ENCODE measurements at places on chromosomes 3 and 15.

DNA sequence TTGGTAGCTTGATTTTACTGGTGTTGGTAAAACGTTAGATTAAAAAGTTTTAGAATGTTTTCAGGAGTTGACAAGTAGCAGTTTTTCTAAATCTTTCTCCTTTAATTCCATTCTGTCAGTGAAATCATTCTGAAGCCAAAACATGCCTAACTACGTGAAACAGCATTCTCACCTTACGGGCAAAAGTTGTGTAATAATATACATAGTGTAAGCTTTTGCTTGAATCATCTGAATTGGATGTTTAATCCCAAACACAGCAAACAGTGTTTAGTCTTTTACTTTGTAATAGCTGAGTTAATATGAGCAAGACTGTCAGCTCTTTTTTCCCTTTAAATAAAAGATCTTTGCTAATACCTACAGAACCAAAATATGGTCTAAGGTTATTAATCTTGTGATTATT, 100.6 kb downstream of the CYP19A1 start:
- DNase-seq: no peak

GRCh38 chr3:143217283-143217682, 97.7 kb downstream of the CHST2 start:
- DNase-seq: no peak

DNA sequence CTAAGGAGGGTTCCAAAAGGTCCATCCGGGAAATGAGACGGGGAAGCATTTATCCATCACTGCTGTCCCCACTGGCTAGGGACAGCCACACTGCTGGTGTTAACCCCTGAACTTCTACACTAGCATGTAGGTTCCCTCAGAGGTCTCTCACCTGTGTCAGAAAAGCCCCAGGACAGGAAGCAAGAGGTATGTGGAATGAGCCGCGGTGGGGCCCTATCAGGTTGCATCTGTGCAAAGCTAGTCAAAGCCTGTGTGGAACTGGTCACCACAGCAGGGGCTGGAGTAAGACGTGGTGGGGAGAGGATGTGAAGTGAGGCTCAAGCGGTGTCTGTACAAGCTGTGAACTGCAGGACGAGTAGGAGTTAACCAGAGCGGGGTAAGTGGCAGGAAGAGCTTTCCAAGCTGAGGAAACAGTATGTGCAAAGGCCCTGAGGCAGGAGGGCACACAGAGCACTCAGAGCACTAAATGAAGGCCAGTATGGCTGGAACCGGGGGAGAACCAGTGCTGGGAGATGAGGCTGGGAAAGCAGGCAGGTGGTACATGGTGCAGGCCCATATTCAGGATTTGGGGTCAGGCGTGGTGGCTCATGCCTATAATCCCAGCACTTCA, 57.8 kb downstream of the MEGF11 start:
- DNase-seq: no peak

GRCh38 chr3:154783061-154783460, 297.1 kb upstream of the MME start:
- no peak for DNase-seq

DNA sequence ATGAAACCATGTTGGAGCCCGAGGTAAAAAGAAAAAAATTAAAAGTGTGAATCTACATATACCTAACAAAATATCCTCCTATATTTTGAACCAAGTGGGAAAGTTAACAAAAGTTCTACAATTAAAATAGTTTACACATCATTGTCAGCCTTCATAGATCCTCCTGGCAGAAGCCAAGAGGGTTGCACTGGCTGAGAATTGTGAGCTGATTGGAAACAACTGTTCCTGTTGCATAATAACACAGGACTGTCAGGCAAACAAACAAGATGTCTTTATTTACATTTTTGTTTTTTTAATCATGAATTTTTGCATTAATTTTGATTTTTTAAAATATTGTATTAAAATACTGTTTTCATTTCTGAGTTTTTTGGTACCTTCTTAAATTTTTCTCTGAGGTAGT, 215.2 kb upstream of the MME start:
- DNase-seq: no peak

GRCh38 chr3:100352296-100353231, 18.0 kb downstream of the NIT2 start:
- no peak for DNase-seq

GRCh38 chr3:113268311-113268710, 57.0 kb downstream of the BOC start:
- DNase-seq: no peak

- DNase-seq: no peak
Measured at GRCh38 chr15:95948411-95948810, 382.1 kb upstream of the NR2F2 start.

DNA sequence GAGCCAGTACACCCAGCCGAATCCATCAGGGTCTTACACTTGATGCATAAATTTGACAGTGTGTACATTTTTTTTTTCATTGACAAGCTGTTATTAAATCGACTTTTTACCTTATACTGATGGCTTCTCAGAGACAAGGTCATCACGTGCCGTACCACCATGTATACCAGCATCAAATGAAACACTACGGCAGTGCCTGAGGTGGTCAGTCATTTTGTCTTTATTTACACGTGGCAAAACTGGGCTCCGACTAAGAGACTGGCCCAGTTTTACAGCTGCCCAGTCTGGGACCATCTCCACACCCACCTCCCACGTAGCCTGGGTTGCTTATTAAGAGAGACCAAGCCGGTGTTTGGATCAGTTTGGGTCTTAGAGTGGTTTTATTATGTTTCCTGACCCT, 57.4 kb downstream of the TMEM266 start:
- DNase-seq: no peak

DNA sequence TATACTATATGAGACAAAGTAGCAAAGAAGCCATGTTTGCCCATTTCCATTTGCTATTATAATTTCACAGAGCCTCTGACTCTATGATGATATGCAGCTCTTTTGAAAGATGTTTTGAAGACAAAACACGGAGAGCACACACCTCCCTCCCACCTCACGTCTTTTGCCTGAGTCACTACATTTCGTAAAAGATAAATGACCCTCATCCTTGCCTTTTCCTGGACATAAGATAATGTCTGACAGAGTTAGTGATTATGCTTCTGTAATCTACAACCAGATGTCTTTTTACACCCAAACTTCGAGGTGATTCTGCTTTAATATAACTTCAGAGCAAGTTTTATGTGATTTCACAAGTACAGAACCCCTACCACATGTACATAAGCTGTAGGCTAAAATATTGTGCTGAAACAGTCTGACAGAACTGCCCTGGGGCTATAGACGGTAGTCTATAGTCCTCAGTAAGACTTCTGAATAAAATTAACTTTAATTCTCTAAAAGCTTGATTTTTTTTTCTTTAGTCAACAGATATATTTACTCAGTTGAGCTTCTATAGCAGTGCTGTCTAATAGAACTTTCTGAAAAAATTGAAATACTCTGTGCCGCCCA, 99.9 kb downstream of the CD200R1L start:
- peak; percentile 31 for DNase-seq

- no peak for DNase-seq
Measured at GRCh38 chr15:38066612-38067011, 132.2 kb downstream of the TMCO5A start.

- no peak for DNase-seq
Measured at GRCh38 chr3:56290374-56290773, 177.9 kb downstream of the ERC2 start.

GRCh38 chr15:48761393-48762158, 49.3 kb downstream of the CEP152 start:
- DNase-seq: no peak

GRCh38 chr3:45987368-45988291, 8.0 kb downstream of the FYCO1 start:
- no peak for DNase-seq

GRCh38 chr3:122660297-122660974, 20.2 kb upstream of the PARP14 start:
- DNase-seq: peak; percentile 16

- DNase-seq: no peak
Measured at GRCh38 chr15:95604634-95605036, 725.9 kb upstream of the NR2F2 start.

- DNase-seq: no peak
Measured at GRCh38 chr3:131349946-131350347, 31.6 kb upstream of the NUDT16 start.

DNA sequence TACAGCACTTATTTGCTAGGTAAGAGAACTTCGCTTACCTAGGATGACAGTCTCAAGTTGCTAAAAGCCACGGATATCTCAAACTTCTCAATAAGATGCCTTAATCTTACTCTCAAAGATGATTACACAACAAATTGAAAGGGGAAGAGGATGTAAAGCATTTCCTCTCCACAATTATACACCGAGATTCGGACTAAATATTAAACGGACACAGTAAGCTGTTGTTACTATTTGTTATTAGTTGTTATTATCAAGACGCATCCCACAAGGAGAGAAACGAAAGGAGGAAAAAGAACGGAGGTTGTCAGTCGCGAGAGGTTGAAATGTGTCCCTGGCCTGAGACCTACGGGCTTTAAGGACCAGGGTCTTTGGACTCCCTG, 660 bp downstream of the ZNF106 start:
- DNase-seq: peak; percentile 63

DNA sequence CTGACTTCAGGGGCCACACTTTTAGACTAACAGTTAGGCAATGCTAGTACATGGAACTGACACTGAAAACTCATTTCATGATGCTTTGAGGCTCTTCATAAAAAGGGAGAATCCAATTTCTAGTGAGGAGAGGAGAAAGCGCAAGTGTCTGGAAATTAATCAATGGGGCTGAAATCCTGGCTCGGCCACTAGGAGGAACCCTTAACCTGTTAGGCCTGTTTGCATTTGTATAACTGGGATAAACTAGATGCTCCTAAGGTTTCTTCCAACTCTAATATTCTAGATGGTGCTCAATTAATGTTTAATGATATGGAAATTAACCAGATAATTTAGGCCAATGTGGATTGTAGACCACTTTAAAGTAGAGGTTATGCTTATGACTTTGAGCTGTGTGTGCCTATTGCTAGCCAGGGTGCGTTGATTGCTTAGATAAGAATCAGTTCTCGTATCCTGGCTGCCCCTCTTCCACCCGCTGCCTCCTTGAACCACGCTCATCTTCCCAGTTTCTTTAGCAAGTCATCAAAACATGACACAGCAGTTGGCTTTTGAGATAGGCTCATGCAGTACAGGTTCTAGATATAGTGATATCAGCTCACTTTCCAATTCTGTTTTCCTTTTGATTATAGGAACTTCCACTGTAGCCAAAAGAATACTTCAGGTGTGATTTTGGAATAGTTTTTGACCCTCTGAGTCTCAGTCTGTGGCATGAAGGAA, 16.8 kb upstream of the CRBN start:
- DNase-seq: peak; percentile 62

DNA sequence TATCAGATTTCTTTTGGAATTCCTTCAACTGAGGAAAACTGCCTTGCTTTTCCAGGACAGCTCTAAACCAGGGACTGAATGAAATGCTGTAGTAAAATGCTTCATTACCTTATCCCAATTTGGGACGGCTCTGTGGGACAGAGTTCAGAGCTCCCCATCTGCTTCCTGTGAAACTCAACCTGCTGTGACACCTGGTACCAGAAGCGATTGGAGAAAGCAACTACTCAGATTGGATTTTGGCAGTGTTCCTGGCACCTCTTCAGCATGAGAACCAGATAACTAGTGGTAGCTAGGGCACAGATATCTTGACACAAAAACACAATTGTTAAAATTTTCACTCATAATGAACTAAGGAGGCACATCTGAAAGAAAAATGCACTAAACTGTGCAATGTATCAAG, 539.1 kb downstream of the SI start:
- DNase-seq: no peak

DNA sequence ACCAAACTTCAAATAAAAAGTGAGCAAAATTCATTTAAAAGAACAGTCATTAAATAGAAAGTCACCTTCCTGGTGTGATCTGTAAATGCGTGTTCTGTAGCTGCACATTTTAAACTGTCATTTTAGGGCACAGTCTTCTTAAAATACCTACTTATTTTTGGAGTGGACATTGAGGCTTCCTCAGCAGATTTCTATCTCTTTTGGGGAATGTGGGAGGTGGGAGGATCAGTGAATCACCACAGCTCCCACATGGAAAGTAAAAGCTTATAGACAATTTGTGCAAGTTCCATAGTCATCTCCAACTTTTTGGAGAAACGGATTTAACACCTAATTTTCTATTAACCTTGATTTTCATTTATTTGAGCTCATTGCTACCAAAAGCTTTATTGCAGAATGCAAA, 21.0 kb upstream of the MOBP start:
- DNase-seq: no peak

- peak; percentile 62 for DNase-seq
Measured at GRCh38 chr15:31272558-31273257, 53.9 kb upstream of the KLF13 start.
